NCI-H460 (cell line): ENCODE measurements at places on chromosomes 4 and X. TPM values are rescaled to one million over a fixed set of nuclear protein-coding genes. Genes with fewer than 3 reads are reported as not detected.

DNA sequence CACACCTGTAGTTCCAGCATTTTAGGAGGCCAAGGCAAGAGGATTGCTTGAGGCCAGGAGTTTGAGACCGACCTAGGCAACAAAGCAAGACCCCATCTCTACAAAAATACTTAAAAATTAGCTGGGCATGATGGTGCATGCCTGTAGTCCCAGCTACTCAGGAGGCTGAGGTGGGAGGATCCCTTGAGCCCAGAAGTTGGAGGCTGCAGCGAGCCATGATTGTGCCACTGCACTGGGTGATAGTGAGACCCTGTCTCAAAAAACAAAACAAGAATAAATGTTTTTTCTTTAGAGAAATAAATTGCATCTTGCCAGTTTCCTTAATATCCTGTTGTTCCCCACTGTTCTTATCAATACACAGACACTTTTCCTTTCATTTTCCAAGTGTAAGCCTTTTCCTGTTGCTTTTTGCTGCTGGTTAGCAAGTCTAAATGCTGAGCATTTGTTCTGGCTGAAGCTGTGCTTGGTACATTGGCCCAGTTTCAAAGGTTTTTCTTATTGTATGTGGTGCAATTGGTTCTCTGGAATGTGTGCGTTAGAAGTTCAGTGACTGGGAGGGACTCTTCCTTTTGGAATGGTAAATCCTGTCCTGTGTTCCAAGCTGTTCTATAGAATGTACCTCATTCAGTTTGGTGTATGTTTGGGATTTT, 98.2 kb downstream of the AFF1 start:
- no peak for DNase-seq

GRCh38 chrX:3788494-3789233, 75.2 kb upstream of the PRKX start:
- DNase-seq, result no peak

DNA sequence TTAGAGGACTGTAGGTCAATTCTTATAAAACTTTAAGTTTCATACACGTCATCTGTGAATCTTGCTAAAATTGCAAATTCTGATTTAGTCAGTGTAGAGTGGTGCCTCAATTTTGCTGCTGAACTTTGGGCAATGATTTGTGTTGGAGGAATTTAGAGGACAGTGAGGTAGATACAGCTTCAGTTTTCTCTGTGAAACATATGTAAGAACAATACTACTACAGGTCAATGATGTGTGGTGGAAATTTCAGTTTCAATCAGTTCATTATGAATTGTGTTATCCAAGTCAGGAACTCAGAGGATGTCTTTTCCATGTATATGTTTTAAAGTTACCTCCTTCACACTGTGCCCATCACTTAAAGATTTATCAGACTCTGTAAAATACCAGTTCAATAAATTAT, 1597.8 kb upstream of the PCDH10 start:
- no peak for DNase-seq

DNA sequence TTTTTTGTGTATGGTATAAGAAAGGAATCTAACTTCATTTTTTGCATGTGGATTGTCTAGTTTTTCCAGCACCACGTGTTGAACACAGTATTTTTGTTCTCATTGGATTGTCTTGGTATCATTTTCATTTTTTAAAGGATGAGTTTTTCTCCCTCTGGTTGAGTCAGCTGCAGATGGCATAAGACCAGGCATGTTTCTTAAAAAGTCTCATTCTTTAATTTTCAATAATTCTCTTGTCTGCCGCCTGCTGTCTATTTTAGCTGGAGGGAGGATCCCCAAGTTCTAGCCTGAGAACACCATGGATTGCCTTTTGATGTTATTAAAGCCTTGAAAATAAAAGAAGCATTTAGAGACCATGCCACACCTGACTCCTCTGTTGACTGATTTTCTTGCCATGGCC, 263.8 kb downstream of the ARHGAP24 start:
- no peak for DNase-seq

- no peak for DNase-seq
These were observed 20.7 kb downstream of the HAND2 start for GRCh38 chr4:173509036-173510001.

DNA sequence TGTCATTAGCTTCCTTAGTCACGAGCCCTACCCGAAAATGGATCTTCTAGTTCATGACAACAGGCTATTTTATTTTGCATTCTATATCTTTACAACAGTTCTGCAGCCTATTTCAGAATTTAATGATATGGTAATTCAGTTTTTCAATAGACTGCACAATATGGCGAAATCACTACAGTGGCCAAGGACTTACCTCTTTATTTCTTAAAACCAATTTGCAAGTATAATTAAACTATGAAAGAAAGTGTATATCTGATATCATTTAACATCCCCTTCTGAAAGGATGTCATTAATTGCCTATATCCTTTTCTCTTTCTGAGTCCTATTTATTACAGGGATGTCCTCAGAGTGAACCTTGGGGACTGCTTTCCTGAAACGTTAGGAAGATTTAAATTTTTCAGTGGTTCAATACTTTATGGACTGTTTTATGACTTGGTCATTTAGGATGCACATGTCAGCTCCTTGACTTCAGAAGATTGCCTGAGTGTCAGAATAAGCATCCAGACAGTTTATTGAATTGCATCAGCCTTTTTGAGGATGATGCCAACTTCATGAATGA, 190.8 kb upstream of the GEMIN8 start:
- DNase-seq, result no peak

- peak; percentile 49 for DNase-seq
These were observed 298.4 kb downstream of the ARHGAP10 start for GRCh38 chr4:148030193-148030873.

- DNase-seq, result no peak
These were observed 45.6 kb downstream of the SLIT2 start for GRCh38 chr4:20297261-20297660.

- no peak for DNase-seq
These were observed 1344.9 kb upstream of the TENM3 start for GRCh38 chr4:180898305-180898704.

The MAGEB6B gene
- total RNA-seq, result not detected in 2 replicates
